ENCODE measurements at places on chromosomes 4 and X.

- DNase-seq, result no peak
Observed at GRCh38 chr4:87916626-87917025, 58.9 kb upstream of the SPP1 start.

GRCh38 chrX:134733591-134733990 is 75.3 kb upstream of the PLAC1 start:
- no peak for DNase-seq

DNA sequence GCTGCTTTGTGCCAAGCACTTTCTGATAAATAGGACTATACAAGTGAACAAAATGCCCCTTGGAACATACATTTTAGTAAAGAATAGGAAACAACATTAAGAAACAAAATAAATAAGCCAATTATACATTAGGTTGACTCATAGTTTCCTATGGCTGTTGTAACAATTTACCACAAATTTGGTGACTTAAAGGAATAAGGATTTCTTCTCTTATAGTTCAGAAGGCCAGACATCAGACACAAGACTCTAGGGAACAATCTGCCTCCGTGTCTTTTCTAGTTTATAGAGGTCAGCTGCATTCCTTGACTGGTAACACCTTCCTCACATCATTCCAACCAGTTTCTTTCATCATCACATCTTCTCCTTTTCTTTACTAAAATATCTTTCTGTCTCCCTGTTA is 235.9 kb upstream of the PCDH18 start:
- no peak for DNase-seq

- no peak for DNase-seq
Observed at GRCh38 chrX:66167431-66167830, 3.4 kb downstream of the HEPH start.

DNA sequence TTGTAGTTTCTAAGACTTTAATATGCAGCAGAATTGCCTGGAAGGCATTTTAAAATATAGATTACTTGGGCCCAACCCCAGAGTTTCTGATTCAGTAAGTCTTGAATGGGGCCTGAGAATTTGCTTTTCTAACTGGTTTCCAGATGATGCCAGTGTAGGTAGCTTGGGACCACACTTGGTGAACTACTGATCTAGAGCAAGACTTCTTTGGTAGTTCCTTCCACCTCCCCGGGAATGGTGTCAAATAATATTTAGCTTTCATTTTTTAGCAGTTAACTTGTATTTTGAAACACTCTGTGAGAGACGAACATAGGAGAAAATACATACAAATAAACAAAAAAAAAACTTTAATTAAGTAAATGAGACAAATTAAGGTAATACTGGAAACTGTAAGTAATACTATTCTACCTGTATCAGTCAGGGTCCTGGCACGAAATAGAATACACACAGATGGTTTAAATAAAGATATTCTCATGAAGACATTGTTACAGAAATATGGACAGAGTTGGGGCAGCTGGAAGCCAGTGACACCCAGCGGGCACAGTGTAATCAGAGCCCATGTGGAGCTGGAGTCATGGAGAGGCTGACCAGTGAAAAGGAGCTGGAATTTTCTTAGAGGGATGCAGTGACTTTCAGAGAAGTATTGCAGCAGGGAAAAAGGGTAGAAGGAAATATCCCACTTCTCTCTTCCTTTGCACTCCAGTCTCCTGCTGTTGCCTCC is 905.7 kb downstream of the CCSER1 start:
- DNase-seq, result no peak

DNA sequence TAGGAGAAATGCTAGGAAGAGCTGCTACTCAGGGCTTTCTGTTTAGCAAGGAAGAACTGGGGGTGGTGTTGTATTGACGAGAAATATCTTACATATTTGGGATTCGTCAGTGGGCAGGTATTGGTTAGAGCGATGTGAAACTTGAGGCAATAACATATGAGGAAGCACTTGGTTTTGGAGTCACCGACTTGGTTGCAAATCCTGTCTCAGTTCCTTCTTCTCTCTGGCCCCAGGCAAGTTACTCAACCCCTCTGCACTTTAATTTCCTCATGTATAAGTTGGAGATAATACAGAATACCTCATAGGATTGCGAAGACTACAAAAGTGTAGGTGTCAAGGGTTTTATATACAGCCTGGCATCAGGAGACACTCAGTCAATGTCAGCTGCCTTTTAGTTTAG is 34.1 kb downstream of the GPAT3 start:
- DNase-seq, result no peak
